NCI-H2029 treated with DMSO at 0.1 percent for 48 hours (cell line): ENCODE measurements at places on chromosomes 1 and 21.

GRCh38 chr1:109283748-109284600, 1.0 kb upstream of the PSRC1 start:
- no peak for DNase-seq

- no peak for DNase-seq
Observed at GRCh38 chr1:218350801-218351266, 5.7 kb downstream of the TGFB2 start.

DNA sequence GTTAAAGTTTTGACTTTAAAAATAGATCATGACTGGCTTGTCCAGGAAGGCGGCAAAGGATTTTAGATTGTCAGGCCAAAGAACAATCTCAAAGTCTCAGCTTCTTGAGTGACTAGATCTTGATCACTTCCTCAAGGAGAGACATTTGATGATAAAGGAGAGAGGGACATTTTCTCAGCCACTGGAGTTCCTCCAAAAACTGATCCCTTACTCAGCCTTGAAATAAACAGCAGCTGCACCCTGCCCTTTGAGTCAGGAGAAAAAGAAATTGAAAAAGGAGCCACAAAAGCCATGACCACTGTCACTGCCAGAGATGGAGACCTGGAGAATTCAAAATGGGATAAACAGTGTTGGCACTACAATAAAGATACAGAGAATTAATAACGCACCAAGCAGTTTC, 288.4 kb upstream of the PRMT6 start:
- no peak for DNase-seq

- no peak for DNase-seq
Observed at GRCh38 chr1:110242062-110242461, 31.9 kb downstream of the KCNC4 start.

GRCh38 chr1:32199717-32200072, 700 bp upstream of the CCDC28B start:
- peak; percentile 63 for DNase-seq

DNA sequence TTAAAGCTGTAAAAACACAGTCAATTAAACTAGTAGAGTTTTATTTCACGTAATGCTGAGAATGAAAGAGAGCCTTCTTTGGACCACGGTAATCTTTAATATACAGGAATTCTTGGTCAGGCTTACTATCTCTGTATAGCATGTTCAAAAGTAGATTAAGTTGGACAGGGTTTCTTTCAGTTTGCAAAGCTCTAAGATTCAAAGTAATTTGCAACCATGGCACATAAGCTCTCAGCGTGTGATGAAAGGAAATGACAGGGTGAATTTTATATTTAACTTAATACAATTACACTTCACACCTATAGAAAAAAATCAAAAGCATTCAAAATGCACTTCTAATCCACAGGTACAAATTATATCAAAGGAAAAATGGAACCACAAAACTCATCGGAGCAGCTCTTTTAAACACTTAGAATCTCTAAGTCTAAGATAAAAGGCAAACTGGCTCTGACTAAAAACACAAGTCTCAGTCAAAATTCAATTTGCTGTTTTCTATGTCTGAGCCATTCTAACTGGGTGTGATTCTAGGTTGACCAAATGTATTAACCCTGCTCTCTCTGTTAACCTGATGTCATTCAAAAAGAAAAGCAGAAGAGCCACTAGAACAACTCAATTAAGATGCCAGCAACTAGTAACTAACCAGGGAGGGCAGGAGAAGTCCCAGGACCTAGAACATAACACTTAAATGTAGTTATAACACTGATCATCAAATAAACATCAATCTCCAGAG, 147.7 kb downstream of the RERE start:
- no peak for DNase-seq

GRCh38 chr1:220879509-220880361, 492 bp downstream of the HLX start:
- no peak for DNase-seq

GRCh38 chr1:47893412-47893811, 103.8 kb downstream of the TRABD2B start:
- peak; percentile 94 for DNase-seq

DNA sequence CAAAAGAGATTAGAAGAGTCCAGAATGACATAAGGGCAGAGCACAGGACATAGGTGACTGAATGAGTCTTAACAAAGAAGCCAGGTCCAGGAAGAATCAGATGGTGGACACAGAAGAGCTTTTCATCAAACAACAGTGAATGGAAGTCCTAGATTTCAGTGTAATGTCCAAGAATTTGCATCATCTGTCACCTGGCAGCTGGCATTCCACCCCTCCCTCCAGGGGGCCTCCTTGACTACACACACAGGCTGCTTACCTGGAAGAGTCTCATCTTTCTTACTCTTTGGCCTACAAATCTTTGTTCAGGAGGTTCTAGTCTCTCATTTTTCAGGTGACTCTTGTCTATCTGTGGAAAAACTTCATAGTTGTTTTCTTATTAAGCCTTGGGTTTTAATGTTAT, 36.2 kb downstream of the GORAB start:
- no peak for DNase-seq

- DNase-seq: no peak
Observed at GRCh38 chr1:212179394-212180076, 105.7 kb upstream of the PPP2R5A start.

DNA sequence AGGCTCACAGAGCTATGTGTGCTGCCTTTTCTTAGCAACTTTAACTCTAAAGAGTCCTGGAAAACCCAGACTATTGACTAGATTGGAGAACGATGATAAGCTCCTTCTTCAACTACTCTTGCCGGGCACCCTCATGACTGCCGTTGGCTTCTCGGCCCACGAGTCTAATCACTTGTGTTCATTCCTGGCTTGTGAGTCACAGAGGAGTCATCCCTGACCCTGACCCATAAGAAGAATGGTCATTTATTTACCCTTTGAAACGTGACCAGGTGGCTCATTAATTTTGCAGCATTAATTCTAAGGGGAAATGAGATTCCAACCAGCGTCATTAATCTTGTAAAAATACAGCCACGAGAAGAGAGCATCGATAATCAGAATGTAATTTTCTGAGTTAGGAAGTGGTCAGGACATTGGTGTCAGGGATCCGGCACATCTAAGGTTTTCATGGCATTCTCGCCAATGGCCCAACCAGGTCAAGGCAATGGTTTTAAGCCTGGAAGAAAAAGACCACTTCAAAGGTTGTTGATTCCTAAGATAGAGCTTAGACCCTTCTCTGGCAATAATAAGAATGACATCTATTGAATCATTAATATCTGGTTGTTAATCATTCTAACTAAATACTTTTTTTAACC, 183.6 kb upstream of the RUNX1 start:
- DNase-seq: no peak

- DNase-seq: no peak
Observed at GRCh38 chr1:84969489-84970250, 27.2 kb downstream of the MCOLN2 start.

DNA sequence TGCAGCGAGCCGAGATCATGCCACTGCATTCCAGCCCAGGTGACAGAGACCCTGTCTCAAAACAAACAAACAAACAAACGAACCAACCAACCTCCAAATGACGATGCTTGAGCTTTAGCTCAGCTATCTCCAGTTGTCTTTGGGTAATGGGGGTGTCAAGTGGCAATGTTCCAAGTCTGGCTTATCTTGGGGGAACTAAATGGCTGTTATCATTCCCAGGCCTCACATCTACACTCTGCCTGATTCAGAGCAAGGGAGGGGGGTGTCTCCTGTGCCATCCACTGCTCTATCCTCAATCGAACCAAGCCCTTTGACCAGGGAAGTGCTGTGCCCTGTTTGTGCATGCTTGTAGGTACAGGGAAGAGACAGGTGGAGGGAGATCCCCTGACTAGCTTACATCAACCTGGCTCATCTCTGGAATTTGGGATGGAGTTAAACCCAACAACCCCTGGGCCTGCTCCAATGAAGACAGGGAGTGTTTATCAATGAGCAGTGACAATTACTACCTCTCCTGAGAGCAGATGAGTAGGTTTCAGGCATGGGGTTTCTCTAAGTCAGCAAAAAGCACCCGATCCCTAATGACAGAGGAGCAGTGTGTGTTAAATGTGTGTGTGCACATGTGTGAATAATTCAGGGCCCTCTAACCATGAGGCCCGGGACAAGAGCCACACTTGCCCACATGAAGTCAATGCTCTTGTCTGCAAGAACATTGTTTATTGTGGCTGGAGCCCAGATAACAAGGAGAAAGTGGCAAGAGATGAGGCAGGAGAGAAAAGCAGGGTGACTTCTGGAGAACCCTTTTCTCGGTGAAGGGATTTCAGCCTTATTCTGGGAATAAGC, 20.3 kb upstream of the IL6R start:
- no peak for DNase-seq

DNA sequence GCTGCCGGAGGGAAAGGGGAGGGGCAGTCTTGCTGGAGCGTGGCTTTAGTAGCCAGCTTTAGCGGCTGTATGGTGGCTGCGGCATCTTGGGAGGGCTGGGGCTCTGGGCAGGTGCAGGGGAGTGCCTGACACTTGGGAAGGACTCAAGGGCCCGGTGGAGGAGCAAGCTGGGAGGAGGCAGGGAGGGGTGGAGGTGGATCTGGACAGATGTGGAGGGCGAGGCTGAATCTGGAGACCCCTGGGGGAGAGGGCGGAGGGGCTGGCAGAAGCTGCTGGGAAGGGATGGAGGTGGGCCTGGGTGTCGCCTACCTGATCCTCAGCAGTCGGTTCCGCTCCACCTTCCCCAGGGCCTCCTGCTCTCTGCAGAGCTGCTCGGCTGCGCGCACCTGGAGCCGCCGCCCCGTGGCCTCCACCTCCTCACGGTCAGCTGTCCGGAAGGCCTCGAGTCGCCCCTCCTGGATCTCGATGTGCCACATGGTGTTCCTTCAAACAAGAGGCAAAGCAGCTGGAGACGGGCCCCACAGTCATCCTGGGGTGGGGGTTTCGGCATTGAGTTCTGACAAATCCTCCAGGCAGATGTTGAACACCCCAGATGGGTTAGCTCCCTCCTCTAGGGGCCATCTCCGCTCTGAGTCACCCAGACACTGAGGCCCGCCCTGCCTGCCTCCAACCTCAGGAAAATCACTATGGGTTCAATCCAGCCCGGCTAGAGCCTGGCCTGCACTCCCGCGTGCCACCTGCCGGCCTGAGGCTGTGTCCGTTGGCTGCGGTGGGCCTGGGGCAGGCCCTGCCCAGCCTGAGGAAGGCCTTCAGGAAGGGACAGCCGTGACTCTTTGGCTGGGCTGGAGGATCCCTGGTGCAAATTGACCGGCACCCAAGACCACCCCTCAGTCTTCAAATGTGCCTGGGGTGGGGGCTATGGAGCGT, 29.6 kb downstream of the CFAP74 start:
- no peak for DNase-seq

- DNase-seq: no peak
Observed at GRCh38 chr21:27425172-27425571, 458.3 kb upstream of the ADAMTS5 start.

DNA sequence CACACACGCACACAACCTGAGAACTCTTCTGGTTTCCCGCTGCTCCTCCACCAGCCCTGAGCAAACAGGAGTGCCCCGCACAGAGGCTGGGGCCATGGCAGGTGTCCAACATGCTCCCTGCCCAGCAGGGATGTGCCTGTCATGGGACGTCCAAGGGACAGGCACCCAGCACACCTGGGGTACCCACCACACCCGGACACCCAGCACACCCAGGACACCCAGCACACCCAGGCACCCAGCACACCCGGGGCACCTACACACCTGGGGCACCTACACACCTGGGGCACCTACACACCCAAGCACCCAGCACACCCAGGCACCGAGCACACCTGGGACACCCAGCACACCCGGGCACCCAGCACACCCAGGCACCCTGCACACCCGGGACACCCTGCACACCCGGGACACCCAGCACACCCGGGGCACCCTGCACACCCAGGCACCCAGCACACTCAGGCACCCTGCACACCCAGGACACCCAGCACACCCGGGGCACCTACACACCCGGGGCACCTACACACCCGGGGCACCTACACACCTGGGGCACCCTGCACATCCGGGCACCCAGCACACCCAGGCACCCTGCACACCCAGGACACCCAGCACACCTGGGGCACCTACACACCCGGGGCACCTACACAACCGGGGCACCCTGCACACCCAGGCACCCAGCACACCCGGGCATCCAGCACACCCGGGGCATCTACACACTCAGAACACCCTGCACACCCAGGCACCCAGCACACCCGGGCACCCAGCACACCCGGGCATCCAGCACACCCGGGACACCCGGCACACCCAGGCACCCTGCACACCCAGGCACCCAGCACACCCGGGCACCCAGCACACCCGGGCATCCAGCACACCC, 37.9 kb downstream of the UBE2G2 start:
- no peak for DNase-seq

GRCh38 chr1:7373876-7374562, 397.1 kb upstream of the VAMP3 start:
- DNase-seq: no peak

DNA sequence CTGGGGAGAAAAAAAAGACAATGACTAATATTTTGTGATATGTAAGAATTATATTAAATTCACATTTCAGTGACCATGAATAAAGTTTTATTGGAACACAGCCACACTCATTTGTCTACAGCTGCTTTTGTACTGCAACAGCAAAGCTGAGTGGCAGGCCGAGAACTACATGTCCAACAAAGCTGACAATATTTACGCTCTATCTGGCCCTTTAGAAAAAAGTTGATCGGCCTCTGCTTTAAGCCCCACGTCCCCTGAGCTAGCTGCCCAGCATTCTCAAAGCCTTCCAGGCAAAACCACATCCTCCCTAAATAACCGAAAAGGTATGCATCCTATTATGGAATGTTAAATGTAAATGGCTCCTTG, 8.6 kb downstream of the SLC2A1 start:
- no peak for DNase-seq

GRCh38 chr1:212402666-212403321, 11.9 kb downstream of the PACC1 start:
- no peak for DNase-seq

DNA sequence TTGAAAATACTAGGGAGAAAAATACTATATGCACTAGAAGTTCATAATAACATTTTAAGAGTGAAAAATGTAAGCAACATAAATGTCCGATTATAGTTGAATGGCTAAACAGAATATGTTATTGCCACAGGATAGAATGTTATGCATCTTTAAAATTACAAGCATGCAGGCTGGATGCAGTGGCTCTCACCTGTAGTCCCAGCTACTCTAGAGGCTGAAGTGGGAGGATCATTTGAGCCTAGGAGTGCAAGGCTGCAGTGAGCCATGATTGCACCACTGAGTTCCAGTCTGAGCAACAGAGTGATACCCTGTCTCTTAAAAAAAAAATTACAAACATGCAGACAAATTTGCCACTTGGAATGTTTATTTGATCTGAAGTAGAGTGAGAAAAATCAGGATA, 3.0 kb upstream of the BATF3 start:
- DNase-seq: no peak

DNA sequence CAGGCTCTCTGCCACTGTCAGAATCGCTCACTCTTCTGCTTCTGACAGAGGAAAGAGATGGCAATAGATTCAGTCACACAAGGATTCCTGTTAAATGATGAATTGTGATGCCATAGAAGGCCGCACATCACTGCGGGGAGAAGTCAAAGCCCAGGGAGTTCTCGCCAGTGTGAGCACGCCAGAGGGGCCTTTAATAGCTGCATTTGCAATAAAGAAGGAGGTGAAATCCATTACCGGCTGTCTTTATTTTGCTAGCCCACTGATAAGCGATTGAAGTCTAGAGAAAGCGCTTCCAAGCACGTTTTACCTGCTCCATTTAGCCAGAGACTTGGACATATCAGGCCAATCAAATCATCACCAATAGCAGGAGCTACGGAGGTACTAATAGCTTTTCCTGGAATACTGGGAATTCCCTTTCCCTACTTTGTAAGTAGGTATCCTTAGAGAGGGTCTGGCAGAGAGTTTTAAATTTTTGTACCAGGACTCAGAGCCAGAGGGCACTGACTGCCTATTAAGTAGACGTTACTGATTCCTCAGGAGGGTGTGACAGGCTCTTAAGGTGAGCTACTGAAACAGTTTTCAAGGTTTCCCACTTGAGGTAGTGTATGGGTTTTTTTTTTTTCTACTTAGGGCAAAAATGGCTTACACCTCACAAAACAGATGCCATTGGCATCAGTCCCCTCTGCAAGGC, 10.2 kb upstream of the TARBP1 start:
- DNase-seq: no peak
